ENCODE measurements at places on chromosomes 6 and 20.

- DNase-seq = no peak
These were observed 7.1 kb downstream of the DUSP22 start for GRCh38 chr6:299104-299980.

GRCh38 chr20:9978397-9979004 lies 56.3 kb upstream of the ANKEF1 start:
- DNase-seq = peak; percentile 85

DNA sequence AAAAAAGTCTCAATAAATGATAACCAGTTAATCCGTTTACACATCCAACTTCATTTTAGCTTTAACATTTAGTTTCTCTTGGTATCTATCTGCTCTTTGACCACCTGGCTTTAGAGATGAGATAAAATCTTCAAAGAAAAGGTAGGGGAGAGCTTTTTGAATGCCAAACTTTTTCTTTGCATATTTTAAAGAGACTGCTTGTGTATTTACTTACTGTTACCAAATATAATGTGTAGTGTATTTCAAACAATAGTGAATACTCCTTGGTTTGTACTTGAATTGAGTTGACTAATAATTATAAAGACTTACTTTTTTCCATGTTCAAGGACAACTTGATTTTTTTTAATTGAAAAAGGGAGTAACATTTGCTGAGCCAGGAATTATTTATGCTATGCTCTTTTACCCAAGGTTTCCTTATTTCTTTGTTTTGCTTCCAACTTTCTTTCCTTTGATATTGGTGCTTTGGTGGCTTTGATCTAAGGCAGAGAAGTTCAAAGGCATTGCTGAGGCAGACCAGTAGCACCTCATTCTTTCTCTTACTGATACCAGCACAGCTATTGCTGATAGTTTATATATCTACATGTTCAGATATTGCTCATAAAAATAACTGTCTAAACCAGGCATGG lies 7.8 kb downstream of the CCDC170 start:
- DNase-seq = no peak

DNA sequence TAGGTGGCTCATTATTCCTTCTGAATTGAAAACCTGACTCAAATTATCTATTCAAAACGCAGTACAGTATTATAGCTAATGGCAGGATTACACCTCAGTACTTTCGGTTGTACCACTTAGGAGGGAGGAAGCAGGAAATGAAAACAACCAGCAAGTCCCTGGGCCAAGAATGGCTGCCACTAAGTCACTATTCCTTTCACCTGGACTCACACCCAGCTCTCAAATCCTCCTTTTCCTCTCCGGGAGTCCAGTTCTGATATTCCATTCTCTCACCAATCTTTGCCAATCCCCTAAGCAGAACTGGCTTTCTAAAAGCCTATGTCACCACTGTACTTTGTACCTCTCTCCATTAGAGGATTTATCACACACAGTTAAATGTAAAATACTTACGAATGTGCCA lies 20.6 kb downstream of the TMEM242 start:
- no peak for DNase-seq

DNA sequence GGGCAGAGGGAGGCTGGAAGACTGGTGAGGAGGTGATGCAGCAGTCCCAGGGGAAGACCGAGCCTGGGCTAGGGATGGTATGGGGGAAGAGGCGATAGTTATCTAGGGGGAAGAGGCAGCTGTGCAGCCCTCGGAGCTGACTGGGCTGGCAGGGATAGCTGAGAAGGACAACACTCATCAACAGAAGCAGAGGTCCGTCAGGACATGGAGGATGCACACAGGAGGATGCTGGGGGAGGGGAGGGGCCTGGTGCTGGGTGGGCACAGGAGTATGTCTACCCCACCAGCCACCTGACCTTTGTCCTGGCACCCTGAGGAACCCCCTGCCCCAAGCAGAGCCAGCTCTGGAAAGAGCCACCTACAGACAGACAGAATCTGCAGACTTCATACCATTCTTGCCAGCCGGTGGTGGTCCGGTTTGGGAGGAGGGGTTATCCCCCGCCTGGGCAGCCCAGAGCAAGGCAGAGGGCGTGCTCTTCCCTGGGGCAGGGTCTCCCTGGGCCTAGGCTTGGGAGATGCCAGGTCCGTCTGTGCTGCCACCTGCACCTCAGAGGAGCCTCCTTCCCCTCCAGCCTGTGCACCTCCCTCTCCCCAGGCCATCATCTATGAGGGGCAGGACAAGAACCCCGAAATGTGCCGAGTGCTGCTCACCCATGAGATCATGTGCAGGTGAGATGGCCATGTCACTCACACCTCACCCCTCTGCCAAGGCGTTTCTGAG lies 14.9 kb downstream of the EBF4 start:
- no peak for DNase-seq
